ENCODE measurements at places on chromosomes 7 and 10. TPM values are rescaled to one million over a fixed set of nuclear protein-coding genes. Genes with fewer than 3 reads are reported as not detected.

GRCh38 chr10:22246680-22247391 lies 29.0 kb upstream of the EBLN1 start:
- no peak for DNase-seq

- DNase-seq, result no peak
Observed at GRCh38 chr7:44541-44896, 147.9 kb upstream of the FAM20C start.

The PRKG1 gene
- total RNA-seq, result 96.8 TPM

DNA sequence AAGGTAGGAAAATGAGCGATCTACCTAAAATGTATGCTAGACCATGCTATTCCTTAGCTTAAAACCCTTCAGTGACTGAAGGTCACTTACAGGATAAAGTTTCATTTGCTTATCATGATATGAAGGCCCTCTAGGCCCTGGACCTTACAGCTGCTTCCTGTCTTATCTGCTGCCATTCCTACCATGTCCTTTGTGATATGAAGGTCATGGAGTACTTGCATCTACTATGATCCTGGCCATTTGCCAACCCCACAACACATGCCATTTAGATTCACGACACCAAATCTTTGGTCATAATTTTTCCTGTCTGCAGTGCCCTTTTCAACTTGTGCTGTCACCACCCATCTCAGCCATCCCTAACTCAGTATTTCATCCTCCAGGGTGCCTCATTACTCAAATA lies 181.8 kb upstream of the MDFIC start:
- peak; percentile 3 for DNase-seq
